SJSA1 (cell line): ENCODE measurements at places on chromosomes 12 and 14. TPM values are rescaled to one million over a fixed set of nuclear protein-coding genes. Genes with fewer than 3 reads are reported as not detected.

- DNase-seq = no peak
These were observed 592 bp downstream of the KRT7 start for GRCh38 chr12:52233462-52234207.

GRCh38 chr12:34186492-34186891, 164.2 kb downstream of the ALG10 start:
- DNase-seq = no peak

DNA sequence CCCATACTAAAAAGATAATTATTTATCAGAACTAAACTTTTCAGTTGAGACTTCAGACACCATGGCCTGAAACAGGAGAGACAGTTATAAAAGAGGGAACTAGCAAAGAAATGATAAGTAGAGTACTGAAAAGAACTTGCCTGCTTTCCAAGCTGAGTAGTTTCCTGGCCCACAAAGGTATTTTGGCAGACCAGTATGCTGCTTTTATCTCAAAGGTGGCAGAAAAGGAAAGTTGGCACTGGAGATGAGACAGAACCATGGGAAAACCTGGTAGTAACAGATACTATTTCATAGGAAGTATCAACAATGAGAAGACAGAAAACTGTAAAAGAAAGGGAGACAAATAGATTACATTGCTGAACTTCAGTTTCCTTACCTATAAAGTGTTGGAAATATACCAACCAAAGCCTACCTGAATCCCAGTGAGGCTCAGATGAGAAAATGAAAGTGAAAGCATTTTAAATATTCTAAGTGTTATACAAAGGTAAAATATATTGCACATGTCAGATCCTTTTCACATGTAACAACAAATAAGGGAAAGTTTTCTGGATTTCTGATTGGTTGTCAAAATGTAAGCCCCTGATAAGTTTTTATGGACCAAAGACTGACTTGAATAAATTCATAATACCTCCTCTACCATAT, 155.3 kb upstream of the FSCB start:
- DNase-seq = no peak

- DNase-seq = no peak
These were observed 33.9 kb upstream of the TBX5 start for GRCh38 chr12:114439817-114440216.

GRCh38 chr12:7498809-7499208, 4.8 kb downstream of the CD163 start:
- DNase-seq = peak; percentile 65

DNA sequence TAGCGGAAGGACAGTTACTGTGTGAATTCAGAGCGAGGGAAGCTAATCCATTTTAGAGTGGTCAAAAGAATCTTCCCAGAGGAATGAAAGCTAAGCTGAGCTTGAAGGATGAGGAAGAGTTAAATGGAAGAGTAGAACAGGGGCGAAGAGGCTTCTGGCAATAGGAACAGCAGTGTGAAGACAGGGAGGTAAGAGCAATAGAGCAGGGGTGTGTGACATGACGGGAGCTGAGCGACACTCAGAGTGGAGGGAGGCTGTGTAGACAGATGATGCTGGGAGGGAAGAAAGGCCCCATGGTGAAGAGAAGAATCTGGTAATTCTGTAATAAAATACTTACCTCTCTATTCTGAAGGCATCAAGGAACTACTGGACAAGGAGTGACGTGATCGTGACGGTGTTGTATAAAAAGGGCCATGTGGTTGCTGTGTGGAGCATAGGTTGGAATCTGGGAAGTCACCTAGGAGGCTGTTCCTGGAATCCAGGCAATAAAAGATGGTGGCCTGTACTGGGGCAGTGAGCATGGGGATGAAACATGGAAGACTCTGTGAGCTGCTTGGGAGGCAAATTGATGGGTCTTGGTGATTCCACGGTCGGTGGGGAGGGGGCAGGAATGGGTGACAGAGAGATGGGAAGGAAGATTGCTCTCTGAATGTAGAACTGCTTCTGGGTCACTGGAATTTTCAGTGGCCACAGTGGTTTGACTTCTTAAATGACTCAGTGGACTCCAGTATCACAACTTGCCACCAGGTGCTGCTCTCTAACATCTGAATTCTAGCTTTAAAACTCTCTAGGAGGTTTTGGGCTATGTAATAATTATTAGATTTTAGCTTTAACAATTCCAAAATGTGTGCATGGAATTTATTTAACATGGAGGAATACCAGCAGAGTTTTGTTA, 164.1 kb downstream of the ATP23 start:
- DNase-seq = no peak

DNA sequence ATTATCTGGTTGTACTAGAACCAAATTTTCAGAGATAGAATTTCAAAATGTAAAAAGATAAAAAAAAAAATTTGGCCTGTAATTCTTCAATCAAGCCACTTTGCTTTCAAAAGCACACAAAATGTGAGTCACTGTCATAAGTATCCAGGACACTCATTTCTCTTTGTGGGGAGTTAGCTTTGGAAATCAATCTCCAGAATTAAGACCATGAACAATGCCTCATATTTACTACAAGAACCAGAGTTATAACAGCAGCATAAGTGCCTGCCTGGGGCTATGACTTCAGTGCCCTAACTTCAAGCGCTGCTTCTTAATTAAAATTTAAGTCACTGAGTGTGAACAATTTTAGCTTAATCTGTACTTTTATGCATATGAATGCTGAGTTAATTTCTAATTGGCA, 162.1 kb downstream of the C12orf42 start:
- no peak for DNase-seq

DNA sequence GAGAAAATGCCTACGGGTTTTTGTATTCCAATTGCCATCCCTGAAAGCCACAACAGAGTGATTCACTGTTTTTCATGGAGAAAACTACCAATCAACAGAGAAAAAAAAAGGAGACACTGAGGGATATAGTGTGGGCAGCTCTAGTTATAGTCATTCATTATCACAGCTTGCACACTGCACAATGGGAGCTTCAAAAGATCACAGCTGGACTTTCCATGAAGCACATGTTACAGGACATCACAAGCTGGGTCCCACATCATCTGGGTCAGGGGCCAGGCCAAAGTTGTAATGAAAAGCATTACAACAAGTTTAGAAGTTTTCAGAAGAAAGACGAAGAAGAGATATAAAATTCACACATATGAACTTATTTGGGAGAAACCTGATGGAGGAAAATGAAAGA, 41.5 kb downstream of the RERG start:
- DNase-seq = no peak

- DNase-seq = no peak
These were observed 49.7 kb downstream of the DAAM1 start for GRCh38 chr14:59238216-59238615.

- no peak for DNase-seq
These were observed 13.3 kb downstream of the BTBD7 start for GRCh38 chr14:93319494-93319893.

DNA sequence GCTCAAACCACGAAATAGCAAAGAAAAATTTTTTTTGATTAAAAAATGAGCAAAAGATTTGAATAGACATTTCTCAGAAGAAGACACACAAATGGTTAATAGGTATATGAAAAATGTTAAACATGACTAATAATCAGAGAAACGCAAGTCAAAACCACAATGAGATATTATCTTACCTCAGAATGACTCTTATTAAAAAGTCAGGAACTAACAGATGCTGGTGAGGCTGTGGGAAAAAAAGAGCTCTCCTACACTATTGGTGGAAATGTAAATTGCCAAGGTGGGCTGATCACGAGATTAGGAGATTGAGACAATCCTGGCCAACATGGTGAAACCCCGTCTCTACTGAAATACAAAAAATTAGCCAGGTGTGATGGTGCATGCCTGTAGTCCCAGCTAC, 315.5 kb upstream of the FLRT2 start:
- DNase-seq = no peak

GRCh38 chr14:51167587-51168214, 72.3 kb upstream of the TMX1 start:
- no peak for DNase-seq

DNA sequence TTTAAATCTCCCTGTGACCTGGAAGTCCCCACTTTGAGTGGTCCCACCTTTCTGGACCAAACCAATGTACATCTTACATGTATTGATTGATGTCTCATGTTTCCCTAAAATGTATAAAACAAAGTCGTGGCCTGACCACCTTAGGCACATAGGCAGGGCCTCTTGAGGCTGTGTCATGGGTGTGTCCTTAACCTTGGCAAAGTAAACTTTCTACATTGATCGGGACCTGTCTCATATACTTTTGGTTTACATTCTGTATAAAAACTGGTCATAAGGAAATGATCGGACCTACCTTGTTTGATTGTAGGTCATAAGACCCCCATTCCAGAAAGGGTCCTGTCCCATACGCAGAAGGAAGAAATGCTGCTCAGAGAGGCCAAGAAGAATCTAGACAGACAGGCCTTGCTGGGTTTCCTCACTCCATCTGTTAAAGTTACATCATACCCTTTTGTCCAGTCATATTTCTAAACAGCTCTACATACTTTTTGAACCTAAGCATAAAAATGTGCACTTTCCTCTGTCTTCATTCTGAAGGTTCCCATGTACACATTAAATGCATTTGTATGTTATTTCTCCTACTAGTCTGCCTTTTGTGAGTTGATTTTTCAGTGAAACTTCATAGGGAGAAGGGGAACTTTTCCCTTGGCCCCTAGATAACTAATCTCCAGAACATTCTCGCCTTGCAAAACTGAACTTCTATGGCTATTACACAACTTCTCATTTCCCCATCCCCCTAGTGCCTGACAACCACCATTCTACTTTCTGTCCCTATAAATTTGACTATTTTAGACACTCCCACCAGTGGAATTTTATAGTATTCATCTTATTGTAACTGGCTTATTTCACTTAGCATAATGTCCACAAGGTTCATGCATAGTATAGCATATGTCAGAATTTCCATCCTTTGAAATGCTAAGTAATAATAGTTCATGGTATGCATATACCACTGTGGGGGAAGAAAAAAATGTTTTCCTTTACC, 30.2 kb upstream of the CPM start:
- DNase-seq = no peak

DNA sequence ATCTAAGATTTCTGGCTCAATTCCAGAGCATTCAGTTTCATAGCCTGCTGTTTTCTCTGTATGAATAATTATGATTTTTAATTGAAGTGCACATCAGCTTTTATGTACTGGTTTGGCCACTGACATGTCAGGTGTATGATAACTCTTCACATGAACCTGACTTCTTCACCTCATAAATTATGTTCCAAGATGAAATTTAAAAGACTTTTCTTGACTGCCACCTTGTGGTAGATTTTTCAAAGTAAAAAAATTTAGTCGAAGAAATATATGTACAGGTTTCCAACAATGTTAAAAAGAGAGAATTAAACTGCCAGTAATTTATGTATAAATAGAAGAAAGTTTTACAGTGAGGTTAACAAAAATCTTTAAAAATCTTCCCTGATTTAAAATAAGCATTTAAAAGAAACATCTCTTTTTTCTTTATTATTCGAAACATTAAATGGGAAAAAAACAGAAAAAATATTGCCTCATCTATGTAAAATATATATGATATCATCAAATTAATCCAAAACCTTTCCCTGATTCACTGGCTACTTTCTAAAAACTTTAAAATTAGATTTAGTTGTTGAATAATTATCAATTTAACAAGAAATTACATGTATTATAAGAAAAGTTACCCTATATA, 124.9 kb upstream of the ATXN7L3B start:
- DNase-seq = no peak

Gene GALNT16
- total RNA-seq = 0.03 TPM in 1 of 2 replicates, not detected in the other

Gene RGS6
- total RNA-seq = not detected in 2 replicates

Gene DIO2
- 22.3 and 27.3 TPM in 2 replicates for total RNA-seq

Gene KCNMB4
- 0.09 and 0.21 TPM in 2 replicates for total RNA-seq

Gene SLC2A13
- 1.6 and 2.9 TPM in 2 replicates for total RNA-seq

Gene SERPINA1
- total RNA-seq = 3.9 and 6.9 TPM in 2 replicates

Gene SCN8A
- 1.4 and 4.3 TPM in 2 replicates for total RNA-seq

Gene SP7
- not detected in 2 replicates for total RNA-seq
